ENCODE measurements at places on chromosomes 11 and 22.

DNA sequence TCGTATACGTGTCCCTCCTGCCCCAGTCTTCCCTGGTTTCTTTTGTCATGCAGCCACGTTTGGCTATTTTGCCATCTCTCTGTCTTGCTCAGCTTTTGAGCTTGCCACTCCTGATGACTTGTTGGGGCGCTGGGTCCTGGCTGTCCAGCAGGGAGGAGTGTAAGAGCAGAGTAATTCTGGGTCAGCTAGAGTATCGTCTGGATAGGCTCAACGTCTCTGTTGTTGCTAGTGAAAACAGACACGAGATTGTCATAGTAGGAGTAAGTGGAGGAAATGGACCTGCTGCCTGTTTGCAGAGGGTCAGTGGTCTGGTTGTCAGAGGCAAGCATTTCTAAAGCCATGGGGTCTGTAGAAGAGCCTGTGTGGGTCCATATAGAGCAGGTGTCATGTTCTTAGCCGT lies 83.0 kb downstream of the PPP6R3 start:
- no peak for DNase-seq

- DNase-seq: no peak
These were observed 35.3 kb downstream of the BRSK2 start for GRCh38 chr11:1425006-1425405.

GRCh38 chr11:72735495-72736027 lies 16.6 kb downstream of the ARAP1 start:
- no peak for DNase-seq

DNA sequence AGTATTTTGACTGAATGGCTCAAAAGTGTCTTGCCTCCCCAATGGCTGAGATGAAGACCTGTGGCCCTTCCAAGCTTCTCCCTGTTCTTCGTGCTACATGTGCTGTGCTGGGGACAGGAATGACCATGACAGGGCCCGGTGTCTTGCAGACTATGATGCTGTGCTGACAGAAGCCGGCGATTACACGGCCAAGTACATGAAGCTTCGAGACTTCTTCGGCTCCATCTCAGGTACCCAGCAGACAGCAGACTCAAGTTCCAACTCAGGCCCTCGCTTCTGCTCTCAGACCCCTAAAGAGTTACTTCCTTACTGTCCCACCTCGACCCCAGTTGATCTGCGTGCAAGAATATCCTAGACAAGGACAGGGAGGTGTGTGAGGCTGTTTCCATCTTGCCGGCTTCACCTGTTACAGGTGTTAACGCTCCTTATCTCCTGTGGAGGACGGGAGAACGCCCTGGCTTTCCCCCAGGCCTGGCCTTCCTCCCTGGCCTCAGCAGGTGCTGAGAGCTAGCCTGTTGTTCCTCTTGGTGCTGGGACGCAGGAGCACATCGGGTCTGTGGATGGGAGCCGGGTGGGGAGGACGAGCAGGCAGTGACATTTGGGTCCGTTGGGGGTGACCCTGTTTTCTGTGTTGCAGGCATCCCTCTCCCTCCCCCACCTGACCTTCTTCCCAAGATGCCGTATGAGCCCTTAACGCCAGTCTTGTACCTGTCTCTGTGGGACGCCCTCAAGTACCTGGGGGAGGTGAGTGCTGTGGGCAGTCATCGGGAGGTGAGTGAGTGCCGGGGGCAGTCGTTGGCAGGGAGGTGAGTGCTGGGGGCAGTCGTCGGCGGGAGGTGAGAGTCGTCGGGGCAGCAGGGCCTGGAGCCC lies 38.1 kb downstream of the GLB1L2 start:
- DNase-seq: no peak

GRCh38 chr22:44211946-44212930 lies 31.5 kb downstream of the PARVG start:
- no peak for DNase-seq

DNA sequence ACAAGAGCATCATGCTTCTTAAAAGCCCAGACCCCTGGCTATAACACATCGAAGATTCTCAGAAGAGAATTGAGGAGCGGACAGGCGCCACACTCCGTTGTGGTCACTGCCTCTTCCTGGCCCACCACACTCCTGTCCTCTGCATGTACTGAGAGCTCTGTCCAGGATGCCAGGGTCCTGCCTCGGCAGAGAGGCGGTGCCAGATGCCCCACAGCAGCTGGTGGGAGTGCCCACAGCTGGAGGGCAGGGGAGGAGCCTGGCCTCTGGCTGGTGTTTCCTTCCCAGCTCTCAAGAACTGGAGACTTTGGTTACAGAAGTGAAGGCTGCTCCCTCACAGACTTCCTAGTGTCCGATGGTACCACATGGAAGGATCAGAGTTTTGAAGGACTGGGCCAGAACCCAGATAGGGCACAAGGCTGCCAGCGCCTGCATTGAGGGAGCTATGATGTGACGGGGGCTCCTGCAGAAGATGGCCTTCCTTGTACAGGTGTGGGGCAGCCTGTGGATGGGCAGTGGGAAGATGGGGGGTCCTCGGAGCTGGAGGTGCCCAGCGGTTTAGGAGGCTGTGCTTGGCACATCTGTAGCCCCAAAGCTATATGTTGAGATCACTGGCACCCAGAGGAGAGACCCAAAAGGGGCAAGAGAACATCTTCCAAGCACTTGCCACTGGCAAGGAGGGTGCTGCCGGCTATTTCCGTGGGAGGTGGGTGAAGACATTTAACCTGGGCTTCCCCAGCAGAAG lies 19.4 kb downstream of the RSPH14 start:
- DNase-seq: no peak

DNA sequence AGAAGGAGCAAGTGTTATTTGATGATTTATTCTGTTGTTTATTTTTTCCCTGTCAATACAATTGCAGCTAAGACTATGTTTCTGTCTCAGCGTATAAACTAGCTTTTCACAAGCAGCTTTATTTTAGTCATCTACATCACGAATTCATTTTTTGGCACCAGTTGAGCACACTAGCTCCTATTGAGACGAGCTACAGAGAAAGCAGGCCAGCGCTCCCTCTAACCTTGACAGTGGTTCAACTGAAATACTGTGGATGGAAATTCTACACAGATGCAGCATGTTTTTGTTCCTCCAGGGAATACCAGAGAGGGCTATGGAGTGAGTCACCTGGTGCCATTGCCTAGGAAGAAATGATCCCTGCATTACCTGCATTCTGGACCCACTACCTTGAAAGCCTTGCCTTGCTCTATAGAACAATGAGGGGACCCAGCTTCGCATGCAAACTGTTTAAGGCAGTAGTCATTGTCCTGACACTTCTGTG lies 108.2 kb upstream of the ARHGAP42 start:
- no peak for DNase-seq

GRCh38 chr11:72947229-72947628 lies 133.0 kb downstream of the ATG16L2 start:
- no peak for DNase-seq

DNA sequence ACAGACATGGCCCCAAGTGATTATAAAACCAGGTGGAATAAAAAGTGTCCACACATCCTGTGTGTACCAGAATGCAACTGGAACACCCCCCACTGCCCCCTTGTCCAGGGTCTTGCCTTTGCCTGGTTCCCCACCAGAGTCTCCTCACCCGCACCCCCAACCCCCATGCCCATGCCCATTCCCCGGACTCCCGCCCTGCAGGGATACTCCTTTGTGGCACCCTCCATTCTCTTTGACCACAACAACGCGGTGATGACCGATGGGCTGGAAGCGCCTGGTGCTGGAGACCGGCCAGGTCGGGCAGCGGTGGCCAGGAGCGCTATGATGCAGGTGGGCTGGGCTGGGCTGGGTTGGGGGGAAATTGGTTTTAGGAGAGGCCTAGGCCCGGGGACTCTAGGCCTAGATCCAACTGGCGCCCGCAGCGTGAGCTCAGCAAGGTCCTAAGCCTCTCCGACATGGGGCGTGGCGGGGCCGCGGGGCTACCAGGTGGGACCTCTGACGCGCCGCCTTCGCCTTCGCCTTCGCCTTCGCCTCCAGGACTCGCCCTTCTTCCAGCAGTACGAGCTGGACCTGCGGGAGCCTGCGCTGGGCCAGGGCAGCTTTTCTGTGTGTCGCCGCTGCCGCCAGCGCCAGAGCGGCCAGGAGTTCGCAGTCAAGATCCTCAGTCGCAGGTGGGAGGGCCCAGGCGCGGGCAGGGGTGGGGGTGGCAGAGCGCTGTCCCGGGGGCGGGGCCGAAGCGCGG lies 9.1 kb downstream of the RPS6KA4 start:
- DNase-seq: no peak

GRCh38 chr11:35373284-35373933 lies 45.9 kb downstream of the SLC1A2 start:
- no peak for DNase-seq

- no peak for DNase-seq
These were observed 141.6 kb downstream of the ELP4 start for GRCh38 chr11:31651208-31651607.

- DNase-seq: no peak
These were observed 34.7 kb upstream of the NRIP3 start for GRCh38 chr11:9038541-9038940.

- no peak for DNase-seq
These were observed 102.9 kb downstream of the GAB2 start for GRCh38 chr11:78314762-78315161.

- no peak for DNase-seq
These were observed 17.2 kb upstream of the BSX start for GRCh38 chr11:122998727-122999366.

- no peak for DNase-seq
These were observed 56.0 kb downstream of the PISD start for GRCh38 chr22:31605851-31606585.

- DNase-seq: no peak
These were observed 36.5 kb downstream of the SYTL2 start for GRCh38 chr11:85774256-85775101.

GRCh38 chr11:126115816-126116331 lies 53.2 kb upstream of the CDON start:
- no peak for DNase-seq

DNA sequence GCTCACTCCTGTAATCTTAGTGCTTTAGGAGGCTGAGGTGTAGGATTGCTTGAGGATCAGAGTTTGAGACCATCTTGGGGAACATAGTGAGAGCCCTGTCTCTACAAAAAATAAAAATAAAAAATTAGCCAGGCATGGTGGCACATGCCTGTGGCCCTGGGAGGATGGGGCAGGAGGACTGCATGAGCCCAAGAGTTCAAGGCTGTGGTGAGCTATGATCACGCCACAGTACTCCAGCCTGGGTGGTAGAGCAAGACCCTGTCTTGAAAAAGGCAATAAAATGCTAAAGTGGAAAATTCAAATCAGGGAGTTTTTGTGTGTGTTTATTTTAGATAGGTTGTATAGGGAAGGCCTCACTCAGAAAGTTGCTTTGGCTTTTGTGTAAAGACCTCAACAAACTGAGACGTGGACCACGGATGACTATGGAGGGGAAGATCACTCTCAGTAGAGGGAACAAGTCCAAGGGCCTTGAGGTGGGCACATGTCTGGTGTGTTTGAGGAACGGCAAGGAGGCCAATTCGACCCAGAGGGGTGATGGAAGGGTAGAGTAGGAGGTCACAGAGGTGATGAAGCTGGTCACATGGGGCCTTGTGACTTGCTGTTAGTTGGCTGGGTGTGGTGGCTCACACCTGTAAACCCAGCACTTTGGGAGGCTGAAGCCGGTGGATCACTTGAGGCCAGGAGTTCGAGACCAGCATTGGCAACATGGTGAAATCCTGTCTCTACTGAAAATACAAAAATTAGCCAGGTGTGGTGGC lies 35.7 kb downstream of the WEE1 start:
- no peak for DNase-seq

DNA sequence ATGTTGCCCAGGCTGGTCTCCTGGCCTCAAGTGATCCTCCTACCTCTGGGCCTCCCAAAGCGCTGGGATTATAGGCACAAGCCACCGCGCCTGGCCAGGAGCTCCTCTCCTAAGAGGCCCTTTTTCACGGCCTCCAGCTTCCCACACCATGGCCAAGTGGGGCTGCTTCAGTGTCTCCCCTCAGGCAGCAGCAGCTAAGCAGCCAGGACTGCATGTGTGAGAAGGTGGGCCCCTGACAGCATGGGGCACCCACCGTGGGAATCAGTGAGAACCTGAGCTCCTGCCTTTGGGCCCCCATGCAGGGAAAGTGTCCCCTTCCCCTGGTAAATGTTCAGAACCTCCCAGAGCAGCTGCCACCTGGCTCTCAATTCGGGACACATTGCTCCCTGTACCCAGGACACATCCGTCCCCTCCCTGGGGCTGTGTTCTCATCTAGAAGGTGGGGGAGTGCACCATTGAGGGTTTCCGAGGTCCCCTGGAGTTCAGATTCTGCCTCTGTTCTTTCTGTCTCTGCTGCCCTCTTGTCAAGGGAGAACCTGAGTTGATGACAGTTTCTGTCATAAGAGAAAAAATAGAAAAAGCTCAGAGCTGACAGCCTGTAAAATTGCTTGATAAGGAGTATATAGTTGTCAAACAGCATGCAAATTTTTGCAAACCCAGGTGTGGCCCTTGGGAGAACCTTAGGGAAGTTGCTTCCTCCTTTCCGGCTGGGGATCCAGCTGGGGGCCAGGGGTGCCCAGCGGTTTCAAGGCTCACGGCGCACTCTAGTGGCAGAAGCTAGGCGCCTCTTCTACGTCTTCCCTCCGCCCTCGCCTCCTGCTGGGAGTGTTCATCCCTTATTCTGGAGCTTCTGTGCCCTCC lies 29.7 kb downstream of the FAM83F start:
- no peak for DNase-seq

- DNase-seq: no peak
These were observed 9.1 kb downstream of the LTBP3 start for GRCh38 chr11:65549096-65549495.

Data from stimulated activated CD8-positive, alpha-beta memory T cell treated with anti-CD3 and anti-CD28 coated beads, Interleukin-7, amount 100 ng/mL, for 1 hour (primary cell).